ENCODE measurements at places on chromosomes 2 and 18.

DNA sequence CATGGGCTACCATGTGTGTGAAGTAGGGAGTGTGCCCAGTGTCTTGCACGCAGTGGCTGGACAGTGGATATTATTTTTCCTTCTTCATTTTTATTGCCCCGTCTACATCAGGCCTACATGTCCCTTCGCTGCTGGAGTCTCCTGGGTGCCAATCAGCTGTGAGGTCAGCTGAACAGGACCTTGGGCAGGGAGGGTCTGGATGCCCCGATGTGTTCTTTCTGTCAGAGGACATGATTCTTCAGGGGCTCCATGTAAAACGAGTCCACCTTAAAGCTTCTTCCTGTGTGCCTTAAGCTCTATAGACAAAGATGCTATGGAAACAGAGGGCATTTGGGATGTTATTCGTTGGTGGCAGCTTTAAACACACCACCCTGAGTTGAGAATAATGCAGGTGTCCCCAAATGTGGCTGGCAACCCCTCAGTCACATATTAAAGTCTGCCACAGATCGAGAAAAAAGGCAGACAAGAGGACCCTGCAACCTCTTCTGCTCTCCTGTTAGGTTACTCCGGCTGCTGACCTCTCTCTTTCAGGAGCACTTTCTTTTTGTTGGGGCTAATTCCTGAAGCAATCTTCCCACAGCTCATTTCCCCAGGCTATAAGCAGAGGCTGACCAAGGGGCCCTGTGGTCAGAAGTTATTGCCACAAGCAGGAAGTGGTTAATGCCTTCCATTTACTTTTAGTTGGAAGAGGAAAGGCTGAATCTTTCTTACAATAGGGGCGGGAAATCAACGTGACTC lies 20.0 kb downstream of the GREB1 start:
- DNase-seq: peak; percentile 42

DNA sequence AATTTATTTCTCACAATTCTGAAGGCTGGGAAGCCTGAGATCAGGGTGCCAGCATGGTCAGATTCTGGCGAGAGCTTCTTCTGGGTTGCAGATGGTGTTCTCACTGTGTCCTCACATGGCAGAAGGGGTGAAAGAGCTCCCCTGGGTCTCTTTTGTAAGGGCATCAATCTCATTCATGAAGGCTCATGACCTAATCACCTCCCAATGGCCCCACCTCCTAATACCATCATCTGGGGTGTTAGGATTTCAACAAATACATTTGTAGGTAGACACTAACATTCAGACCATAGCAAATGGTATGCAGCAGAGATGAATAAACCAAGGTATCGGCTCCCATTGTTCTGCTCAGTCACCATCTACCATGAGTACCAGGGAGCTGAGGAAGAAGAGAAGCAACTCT lies 32.7 kb downstream of the YPEL5 start:
- DNase-seq: no peak

- DNase-seq: peak; percentile 99
Measured at GRCh38 chr2:128473175-128474035, 154.7 kb upstream of the HS6ST1 start.

- no peak for DNase-seq
Measured at GRCh38 chr2:219059725-219060682, 717 bp downstream of the IHH start.

DNA sequence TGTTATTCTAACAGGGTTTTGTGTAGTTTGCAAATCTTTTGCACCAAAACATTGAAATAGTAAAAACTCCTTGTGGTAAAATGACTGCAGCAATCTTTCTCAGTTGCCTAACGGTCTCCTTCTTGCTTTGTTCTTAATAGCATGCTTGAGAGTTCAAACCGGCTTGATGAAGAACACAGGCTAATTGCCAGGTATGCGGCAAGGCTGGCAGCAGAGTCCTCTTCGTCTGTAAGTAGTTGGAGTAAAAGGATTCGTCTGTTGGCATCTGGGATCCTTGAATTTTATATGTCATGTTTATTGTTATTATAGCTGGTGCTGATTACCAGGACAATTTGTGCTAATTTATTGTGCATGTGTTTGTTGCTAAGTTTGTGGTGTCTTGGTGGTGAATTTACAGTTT lies 138.1 kb downstream of the DTNA start:
- no peak for DNase-seq

- no peak for DNase-seq
Measured at GRCh38 chr2:177264209-177264692, 276 bp downstream of the NFE2L2 start.

DNA sequence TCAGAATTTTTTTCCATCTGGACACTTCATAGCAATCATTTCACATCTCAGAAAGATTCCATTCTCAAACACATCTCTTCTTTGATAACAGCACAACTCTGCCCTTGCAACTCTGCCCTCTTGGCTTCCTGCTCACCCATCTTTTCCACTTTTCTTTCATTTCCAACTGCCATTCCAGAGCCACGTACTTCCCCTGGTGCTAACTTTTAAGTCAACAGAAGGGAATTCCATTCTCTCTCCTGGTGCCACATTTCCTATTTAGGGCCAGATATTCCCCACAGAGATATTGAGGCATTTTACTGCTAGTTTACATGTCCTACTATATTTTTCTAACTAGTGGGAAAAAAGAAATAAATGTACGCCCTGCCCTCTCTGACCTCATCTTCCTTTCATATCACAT lies 590.2 kb downstream of the ARHGAP15 start:
- DNase-seq: no peak

GRCh38 chr2:23508066-23508390 lies 123.0 kb downstream of the KLHL29 start:
- DNase-seq: no peak

DNA sequence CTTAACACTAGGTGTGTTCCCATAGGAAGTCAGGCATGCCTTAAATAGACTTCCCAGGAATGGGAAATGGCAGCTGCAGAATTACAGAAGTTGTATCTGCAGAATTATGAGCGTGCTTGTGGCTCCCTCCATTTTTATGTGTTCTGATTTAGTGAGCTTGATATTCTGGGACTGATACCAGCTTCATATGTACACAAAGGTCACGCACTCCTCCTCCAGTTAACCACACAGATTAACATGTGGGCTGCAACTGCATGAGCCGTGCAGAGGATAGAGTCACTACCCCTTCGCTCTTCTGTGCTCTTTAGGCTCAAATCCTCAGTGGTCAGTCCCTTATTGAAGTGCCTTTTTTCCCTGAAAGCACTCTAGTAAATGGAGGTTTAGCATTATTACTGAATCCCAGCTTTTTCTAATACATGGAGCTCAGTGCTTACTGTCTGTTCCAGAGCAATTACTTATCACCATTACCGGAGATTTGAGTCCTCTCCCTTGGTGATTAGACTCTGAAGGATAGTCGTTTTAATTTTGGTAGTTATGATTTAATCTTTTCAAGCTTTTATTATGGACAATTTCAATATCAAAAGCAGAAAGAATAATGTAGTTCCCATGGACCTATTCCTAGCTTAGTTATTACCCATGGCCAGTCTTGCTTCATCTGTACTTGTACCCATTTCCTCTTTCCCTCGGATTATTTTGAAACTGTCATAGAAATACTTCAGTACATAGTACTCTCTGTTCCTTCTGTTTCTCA lies 238.3 kb downstream of the PRKCE start:
- no peak for DNase-seq

GRCh38 chr18:35192415-35192814 lies 48.4 kb upstream of the ZNF397 start:
- no peak for DNase-seq

GRCh38 chr2:130853391-130853790 lies 16.7 kb downstream of the ARHGEF4 start:
- DNase-seq: no peak

- DNase-seq: no peak
Measured at GRCh38 chr2:217817466-217818292, 185.1 kb downstream of the TNS1 start.

DNA sequence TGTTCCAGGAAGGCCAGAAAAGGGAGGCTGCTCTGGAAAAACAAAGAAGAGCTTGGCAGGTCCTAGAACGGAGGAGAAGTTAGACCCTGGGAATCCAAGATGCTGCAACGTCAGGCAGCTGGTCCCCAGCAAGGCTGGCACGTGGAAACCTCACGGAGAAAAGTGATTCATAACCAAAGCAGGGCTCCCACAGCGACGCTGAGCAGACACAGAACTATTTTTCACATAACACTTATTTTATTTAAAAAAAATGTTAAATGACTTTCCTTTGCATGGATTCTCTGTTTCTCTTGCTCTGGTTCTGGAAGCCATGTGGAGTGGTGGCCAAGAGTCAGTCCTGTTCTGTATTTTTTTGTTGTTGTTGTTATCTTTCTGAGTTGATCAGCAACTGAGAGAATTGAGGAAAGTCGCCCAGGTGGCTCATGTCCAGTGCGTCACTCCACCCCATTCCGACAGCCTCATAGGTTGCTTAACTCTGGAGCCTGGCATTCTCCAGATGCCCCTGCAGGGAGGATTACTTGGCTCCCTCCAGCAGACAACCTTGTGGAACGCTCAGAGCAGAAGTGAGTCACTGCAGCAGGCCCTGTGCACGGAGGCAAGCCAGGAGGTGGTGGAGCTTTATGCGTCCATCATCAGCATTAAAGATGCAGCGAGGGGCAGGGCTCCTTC lies 229.9 kb upstream of the HDAC4 start:
- DNase-seq: no peak

DNA sequence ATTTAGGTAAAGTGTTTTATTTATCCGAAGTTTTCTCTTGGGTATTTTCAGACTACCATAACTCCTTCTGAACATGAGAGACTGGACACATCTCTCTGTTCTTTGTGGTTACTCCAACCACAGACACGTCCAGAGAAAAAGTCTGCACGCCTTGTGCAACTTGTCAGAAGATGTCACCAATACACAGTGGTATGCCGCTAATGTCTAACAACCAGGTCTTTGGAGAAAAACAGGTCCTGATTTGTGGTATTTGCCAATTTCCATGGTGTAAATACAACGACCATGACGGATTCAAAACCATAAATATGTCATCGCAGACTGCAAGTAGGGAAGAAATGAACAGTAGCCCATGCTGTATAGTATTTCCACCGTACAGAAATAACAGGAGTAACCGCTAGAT lies 620.6 kb upstream of the ID2 start:
- no peak for DNase-seq

- peak; percentile 35 for DNase-seq
Measured at GRCh38 chr2:199458009-199458805, 468 bp upstream of the SATB2 start.

GRCh38 chr18:49597157-49597931 lies 35.5 kb downstream of the LIPG start:
- no peak for DNase-seq

DNA sequence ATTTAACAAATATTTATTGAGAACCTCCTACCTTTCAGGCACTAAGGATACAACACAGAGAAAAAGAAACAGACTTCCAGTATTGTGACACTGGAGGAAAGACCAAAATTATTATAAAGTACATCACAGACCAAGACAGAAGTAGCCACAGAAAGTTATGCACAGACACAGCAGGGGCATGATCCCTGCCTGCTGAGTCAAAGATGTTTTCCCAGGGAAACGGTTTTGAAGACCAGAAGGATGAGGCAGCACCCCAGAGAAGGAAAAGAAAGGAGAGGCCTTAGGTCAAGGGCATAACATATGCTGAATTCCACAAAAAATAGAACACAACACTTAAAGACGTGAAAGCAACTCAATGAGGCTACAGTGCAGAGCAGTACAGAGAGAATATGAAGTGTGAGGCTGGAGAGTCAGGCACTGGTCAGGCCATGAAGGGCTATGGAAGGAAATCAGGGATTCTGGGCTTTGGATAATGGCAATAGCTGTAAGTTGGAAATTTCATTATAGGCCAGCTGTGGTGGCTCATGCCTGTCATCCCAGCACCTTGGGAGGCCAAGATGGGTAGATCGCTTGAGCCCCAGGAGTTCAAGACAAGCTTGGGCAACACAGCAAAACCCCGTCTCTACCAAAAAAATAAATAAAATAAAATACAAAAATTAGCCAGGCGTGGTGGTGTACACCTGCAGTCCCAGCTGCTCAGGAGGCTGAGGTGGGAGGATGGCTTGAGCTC lies 8.2 kb downstream of the ADAM17 start:
- no peak for DNase-seq

DNA sequence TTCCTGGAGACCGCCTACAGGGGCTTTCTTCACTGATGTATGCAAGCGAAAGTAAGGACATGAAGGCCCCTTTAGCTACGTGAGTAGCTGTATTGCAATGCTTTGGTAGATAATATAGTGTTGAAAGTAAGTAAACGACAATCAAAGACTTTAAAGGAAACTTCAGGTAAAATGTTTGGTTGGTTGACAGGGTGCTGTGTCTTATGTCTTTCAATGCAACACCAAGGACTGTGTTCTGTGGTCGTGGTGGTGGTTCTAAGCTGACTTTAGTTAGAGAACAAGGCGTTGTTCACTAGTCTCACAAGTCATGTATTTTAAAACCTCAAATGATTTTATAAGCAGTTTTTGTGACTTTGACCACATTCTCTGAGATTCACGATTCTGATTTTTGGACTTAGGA lies 58.0 kb upstream of the CABYR start:
- DNase-seq: no peak

GRCh38 chr18:67670024-67670543 lies 153.6 kb upstream of the DSEL start:
- no peak for DNase-seq

GRCh38 chr2:60544062-60544461 lies 9.4 kb downstream of the BCL11A start:
- no peak for DNase-seq

- DNase-seq: no peak
Measured at GRCh38 chr18:50644807-50645206, 84.9 kb downstream of the MAPK4 start.

- no peak for DNase-seq
Measured at GRCh38 chr2:168669151-168669550, 133.3 kb upstream of the NOSTRIN start.

DNA sequence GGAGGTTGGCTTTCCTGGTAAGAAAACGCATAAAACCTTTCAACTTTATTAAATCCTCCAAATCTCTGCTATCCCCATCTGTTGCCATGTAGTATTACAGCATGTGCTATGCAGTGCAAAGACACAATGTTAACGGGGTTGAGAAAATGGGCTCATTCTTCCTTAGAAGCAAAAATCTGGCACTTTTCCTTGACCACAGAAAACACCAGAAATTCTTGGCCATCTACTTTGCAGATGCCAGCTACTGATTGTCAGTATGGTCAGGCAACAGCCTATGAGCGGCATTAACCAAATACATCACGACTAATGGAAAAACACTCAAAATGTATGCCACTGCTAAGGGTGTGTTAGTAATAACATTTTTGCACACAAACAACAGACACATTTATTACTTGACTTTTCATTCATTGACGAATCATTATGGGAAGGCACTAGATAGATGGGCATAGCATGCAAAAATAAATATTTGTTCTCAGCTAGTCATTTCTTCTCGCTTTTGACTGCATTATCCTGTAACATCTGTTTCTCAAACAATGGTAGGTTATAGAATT lies 65.2 kb upstream of the CRIM1 start:
- no peak for DNase-seq

GRCh38 chr18:60090170-60090569 lies 190.4 kb downstream of the PMAIP1 start:
- DNase-seq: peak; percentile 68
